NCI-H1436 treated with DMSO at 0.1 percent for 48 hours (cell line): ENCODE measurements at places on chromosomes 7 and 10.

GRCh38 chr10:11242443-11243387, 225.0 kb downstream of the CELF2 start:
- DNase-seq = no peak

GRCh38 chr10:10630782-10631181, 386.9 kb upstream of the CELF2 start:
- no peak for DNase-seq

DNA sequence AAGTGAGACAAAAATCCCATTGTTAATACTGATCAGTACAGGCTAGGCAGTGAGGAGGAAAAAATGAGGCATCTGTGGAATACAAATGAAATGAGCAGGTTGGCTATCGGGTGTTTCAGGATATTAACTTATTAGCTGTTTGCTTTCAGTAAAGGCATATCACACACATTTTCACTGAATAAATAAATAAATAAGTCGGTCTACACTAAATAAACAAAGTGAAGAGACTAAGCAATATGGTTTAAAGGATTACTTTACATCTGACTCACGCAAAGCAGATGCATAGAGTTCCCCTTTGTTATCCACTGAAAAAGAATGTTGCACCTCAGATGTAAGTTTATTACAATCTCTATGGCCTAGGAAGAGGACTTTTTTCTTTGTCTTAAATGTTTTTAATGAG, 6.3 kb upstream of the SEMA3A start:
- no peak for DNase-seq

- no peak for DNase-seq
These were observed 177.4 kb downstream of the ADK start for GRCh38 chr10:74328388-74328787.

DNA sequence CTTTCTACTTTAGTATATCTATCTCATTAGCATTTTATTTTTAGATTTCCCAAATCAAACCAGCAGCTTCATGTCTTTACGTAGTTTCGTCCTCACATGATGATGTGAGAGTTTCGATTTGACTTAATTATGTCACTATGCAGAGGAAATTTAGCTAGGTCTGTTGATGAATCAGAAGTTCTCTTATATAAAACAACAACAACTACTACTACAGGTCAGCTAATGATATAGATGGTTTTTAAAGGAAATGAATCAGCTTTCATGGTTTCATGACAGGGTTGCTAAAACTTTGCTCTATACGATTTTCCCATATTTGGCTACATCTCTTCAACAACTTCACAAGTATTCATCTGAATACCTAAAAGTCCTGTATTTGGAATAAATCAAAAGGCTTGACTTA, 28.6 kb downstream of the JAZF1 start:
- DNase-seq = no peak

GRCh38 chr7:45700556-45700955, 126.4 kb downstream of the ADCY1 start:
- DNase-seq = no peak
